ENCODE measurements at places on chromosomes 6 and 20.

- no peak for DNase-seq
Observed at GRCh38 chr6:158041370-158041769, 59.7 kb downstream of the SYNJ2 start.

DNA sequence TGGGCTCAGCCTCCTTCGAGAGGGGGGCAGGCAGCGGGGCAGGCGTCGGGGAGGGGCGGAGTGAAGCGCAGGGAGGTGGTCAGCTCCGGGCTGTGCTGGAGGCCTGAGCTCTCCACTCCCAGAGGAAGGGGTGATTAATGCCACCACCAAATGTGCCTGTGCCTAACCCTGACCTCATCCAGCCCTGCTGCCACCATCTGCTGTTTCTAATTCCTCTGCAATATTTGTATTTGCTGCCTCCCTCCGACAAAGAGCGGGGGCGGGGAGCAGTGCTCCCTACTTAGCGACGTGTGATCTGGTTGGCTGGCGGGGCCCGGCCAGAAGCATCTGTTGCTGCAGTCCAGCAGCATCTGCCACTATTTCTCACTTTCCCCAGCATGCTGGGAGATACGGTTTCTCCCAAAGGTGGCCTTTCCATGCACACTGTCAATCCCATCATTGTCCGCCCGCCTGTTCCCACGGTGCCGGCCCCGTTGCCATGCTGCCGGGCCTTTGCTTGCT is 47.0 kb downstream of the DLL1 start:
- DNase-seq: peak; percentile 96

GRCh38 chr6:13484138-13484708 is 3.2 kb downstream of the GFOD1 start:
- DNase-seq: no peak

DNA sequence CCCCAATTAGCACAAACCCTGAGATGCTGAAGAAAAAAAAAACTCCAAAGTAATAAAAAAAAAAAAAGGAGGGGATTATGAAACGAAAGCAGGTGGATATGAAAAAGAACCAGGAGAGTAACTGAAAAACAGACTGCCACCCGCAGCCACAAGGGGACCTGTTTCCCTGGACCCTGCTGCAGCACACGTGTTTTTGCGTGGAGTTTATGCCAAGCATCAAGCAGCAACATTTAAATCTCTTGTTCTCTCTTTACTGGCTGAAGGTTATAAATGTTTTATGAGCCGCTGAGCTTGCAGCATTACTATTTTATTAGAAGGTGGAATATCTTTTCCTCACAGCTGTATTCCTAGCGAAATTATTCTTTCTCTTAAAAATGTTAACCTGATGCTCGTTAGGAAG is 131.6 kb upstream of the OLIG3 start:
- DNase-seq: no peak

- DNase-seq: no peak
Observed at GRCh38 chr6:40321616-40322015, 265.5 kb downstream of the LRFN2 start.

DNA sequence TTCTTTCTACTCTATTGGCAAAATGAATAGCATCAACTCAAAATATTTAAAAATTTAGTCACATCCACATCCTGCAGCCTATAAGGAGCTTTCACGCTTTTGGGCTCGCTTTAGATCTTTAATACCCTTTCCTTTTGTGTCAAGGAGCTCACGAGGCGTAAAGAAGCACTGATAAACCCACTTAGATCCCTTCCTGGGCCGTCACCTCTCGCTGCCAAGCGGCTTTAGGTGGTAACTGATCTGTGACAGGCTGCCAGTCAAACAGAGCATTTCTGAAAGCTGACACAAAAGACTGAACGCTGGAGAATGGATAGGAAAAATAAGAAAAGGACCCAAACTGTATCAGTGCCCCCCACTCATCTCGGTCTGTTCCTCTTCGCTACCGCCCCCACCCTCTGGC is 385.7 kb upstream of the MMS22L start:
- no peak for DNase-seq

DNA sequence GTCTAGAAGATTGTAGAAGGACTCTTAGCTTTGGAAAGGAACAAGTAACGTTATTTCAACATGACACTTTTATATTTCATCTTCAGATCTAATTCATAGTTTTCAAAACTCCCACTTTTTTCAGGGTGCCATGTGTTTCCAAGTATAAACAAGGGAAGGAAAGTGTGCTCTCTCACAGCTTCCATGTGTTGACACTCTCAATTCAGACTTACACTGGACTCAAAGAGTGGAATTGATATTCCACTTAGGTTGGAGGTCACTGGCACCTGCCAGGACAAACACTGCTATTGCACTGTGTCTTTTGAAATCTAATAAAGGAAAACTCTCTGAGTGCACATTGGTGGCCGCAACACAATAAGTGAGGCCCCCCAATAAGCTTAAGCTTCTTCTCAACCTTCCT is 22.5 kb upstream of the SAMD3 start:
- DNase-seq: no peak

- DNase-seq: no peak
Observed at GRCh38 chr6:132675749-132676148, 16.8 kb upstream of the TAAR1 start.

- DNase-seq: no peak
Observed at GRCh38 chr20:8094850-8095249, 37.2 kb upstream of the PLCB1 start.

- DNase-seq: no peak
Observed at GRCh38 chr20:1687053-1687452, 29.5 kb upstream of the SIRPG start.

- no peak for DNase-seq
Observed at GRCh38 chr20:910870-911770, 5.0 kb downstream of the ANGPT4 start.

DNA sequence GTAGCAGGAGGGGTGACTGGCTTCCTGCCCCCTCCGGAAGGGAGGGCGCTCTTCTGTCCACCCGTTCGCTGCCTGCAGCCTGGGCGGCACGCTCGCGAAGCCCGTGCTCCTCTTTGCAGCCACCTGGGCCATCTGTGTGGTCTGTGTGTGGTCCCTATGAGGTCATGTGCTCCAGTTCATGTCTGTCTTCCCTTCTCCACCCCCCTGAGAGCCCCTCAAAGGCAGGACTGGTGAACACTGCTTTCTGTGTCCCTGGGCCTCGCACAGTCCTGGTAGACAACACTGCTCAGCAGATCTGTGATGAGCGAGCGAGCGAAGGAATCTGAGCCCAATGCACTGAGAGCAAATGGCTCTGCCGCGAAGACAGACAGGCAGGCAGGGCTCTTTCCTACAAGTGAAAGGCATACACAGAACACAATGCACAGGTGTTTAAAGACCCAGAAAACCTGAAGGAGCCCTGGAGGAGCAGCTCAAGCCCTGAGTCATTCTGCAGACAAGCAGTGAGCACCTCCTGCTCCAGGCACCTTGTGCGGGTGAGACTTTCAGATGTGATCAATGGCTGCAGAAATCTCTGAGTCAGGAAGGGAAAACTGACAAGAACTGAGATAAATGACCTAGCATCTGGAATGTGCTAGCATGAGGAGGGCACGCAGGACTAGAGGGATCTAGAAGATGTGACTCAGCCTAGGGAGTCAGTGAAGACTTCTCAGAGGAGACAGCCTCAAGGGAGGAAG is 27.1 kb downstream of the PPP1R3G start:
- DNase-seq: no peak

- DNase-seq: no peak
Observed at GRCh38 chr6:126811321-126811720, 307.1 kb upstream of the RSPO3 start.

- no peak for DNase-seq
Observed at GRCh38 chr6:141033101-141033500, 1099.6 kb upstream of the GJE1 start.

DNA sequence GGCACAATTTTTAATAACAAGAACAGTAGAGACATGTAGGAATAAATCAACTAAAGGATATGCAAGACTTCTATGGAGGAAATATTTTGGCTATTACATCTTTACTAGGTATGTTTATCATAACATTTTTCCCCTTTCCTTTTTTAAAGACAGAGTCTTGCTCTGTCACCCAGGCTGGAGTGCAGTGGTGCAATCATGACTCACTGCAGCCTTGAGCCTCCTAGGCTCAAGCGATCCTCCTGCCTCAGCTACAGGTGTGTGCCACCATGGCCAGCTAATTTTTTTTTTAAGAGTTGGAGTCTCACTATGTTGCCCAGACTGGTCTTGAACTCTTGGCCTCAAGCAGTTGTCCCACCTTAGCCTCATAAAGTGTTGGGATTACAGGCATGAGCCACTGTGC is 37.0 kb downstream of the AKAP7 start:
- no peak for DNase-seq

DNA sequence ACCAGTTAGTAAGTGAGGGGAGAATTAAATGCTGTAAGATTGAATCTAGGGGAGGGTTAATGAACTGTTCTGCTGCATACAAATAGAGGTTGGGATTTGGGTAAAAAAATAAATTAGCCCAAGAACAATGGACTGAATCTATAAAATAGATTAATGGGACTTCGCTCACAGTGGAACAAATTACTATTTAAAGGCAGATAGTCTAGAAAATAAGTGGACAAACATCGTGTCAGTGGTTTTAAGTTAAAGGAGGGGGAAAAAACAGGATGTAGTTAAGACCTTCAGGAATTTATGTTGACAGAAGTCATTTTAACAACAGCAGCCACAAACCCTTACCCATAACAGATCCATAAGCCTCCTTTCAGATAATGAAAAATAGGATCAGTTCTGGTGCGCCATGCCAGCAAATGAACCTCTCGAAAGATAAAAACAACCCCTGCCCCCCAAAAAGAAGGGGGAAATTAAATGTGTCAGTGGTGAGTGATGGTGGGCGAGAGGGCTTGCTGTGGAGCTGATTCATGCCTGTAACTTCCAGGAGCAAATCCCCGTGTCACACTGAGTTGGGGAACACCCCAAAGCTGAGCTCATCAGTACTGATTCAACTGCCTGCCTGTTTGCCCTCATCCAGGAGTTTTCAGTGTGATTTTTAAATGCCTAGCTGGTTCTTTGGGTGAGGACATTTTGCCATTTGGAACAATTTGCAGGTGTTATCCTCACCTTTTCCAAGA is 86.8 kb downstream of the PPP1R14C start:
- no peak for DNase-seq

GRCh38 chr20:58458342-58459057 is 56.7 kb downstream of the APCDD1L start:
- no peak for DNase-seq

GRCh38 chr6:7758456-7758855 is 32.6 kb downstream of the BMP6 start:
- DNase-seq: no peak

DNA sequence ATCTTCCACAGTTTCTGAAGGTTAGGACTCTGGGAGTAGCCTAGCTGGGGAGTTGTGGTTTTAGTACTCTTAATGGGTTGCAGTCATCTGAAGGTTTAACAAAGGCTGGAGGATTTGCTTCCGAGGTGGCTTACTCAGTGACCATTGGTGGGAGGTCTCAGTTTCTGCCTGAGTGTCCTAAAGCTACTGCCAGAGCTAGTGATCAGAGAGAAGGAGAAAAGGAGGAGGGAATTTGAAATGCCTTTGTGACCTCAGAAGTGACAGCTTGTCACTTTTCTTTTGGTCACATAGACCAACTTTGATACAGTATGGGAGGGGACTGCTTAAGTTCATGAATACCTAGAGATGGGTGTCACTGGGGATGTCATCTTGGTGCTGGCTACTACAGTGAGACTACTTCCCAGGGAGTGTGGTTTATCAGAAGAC is 41.3 kb downstream of the NCOA3 start:
- DNase-seq: no peak

DNA sequence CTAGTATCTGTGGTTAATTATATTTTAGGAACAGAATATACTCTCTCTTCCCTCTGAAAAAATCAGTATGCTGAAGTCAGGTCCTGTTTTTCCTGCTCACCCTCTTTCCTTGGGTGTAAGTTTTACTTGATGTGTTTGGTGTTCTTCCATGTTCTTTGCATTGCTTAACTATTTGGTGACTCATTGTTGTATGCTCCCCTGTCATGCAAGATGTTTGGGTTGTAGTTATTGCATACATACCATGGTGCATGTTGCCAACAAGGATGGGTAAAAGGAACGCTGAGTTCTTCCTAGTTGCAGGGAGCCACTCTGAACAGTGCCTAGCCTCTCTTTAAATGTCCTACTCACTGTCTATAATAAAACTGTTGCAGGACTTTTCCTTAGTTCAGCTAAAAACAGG is 207.9 kb upstream of the LAMP5 start:
- DNase-seq: no peak

GRCh38 chr20:23061734-23062561 is 12.5 kb upstream of the THBD start:
- no peak for DNase-seq

- DNase-seq: no peak
Observed at GRCh38 chr20:20487811-20488210, 119.9 kb downstream of the INSM1 start.

GRCh38 chr6:17505767-17506280 is 94.3 kb upstream of the FAM8A1 start:
- no peak for DNase-seq

DNA sequence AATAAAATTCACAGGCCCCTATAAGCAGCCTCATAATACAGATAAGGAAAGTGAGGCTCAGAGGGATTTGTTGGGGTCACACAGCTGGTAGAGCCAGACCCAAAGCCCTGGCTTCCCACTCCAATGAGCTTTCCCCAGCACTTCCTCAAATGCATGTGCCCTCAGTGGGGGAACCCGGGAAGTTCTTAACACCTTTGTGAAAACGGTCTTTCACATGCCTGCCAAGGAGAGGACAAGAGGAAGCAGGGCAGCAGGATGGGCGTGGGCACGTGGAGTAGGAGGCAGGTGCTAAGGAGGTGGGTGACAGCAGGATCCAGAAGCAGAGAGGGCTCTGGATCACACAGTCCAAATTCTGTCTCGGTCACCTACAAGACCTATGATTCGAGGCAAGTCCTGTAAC is 598 bp downstream of the PI16 start:
- DNase-seq: no peak

GRCh38 chr6:135796643-135797305 is 54.7 kb upstream of the PDE7B start:
- no peak for DNase-seq

GRCh38 chr6:90168693-90169131 is 127.9 kb downstream of the BACH2 start:
- DNase-seq: no peak
